ENCODE measurements at places on chromosomes 16 and 17.

DNA sequence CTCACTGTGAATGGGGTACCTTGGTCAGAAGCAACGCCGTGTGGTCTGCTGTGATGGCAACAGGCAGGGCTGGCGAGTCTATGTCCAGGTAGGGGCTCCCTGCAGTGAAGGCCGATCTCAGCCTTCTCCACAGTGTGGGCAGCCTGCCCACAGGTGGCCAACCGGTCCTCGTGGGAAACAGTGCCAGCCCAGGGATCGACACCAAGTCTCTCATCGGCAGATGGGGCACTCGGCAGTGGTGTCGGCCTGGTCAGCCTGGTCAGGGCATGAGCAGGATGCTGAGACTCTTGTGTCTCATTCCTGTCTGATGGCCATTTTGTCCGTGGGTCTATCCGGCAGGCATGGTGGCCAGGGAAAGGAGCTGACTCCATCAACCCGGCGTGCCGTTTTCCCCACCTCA is 92.2 kb downstream of the TNFRSF13B start:
- no peak for DNase-seq

- no peak for DNase-seq
Observed at GRCh38 chr17:7894866-7895265, 6.3 kb downstream of the CHD3 start.

DNA sequence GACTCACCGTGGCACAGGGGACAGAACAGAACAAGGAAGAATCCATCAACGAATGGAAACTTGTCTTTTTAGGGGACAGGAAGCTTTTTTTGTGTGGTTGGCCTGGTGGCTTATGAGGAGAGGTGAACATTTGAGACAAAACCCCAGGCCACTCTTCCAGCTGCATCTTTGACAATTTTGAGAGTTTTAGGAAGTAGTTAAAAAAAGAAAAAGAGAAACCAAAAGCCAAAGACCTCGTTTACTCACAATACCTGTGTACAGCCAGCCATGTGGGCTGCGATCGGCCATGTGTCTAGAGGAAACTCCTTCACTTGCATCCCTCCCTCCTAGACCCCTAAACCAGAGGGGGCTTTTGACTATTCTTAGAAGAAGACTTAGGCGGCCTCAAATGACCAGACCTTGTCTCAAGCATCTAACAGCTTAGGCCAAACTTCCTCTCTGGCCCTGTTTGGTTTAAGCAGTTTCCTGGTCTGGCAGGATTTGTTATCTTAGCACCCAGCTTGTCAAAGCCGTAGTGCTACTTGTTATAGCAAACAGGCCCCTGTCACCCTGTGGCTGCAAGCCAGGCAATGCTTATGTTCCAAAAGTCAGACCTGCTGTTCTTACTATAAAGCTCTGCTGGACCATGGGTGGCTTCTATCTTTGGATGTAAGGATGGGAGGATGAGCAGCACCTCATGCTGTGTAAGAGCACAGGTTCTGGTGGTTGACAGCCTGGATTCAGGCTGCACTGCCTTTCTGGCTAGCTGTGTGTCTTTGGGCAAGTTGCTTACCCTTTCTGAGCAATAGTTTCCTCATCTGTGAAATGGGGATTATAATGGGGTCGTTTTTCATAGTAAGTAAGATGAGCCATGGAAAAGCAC is 17.7 kb downstream of the KSR1 start:
- DNase-seq = peak; percentile 42

DNA sequence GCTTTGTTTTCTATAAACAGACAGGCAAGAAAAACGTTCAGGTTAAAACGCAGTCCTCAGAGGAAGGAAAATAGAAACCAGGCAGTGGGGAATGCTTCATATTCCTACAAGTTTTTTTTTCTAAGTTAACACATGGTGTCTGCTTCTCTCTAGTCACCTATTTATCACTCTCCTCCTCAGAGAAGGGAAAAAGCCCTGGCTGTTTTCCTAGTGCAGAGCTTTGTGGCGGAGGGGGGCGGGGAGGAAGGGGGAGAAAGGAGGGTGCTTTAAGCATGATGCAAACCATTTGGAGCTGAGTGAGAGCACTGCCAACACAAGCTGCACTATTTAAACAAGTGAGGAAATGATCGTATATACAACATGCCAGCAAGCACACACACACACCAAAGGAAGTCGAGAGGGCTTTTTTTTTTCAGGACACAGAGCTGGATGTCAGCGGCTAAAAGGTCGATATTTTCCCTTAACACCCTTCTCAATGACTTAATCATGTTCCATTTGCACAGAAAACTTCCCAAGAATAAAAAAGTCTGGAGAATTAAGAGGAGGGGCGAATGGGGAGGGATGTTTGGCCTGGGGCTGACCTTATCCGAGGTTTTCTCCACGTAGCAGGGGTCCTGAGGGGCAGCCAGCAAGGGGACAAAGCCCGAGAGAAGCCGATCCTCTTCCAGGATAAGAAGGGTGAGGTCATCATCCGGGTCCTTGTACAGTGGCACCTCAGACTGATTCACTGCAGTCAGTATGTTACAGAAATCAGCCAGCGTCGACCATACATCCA is 117.4 kb downstream of the HIC1 start:
- DNase-seq = no peak

DNA sequence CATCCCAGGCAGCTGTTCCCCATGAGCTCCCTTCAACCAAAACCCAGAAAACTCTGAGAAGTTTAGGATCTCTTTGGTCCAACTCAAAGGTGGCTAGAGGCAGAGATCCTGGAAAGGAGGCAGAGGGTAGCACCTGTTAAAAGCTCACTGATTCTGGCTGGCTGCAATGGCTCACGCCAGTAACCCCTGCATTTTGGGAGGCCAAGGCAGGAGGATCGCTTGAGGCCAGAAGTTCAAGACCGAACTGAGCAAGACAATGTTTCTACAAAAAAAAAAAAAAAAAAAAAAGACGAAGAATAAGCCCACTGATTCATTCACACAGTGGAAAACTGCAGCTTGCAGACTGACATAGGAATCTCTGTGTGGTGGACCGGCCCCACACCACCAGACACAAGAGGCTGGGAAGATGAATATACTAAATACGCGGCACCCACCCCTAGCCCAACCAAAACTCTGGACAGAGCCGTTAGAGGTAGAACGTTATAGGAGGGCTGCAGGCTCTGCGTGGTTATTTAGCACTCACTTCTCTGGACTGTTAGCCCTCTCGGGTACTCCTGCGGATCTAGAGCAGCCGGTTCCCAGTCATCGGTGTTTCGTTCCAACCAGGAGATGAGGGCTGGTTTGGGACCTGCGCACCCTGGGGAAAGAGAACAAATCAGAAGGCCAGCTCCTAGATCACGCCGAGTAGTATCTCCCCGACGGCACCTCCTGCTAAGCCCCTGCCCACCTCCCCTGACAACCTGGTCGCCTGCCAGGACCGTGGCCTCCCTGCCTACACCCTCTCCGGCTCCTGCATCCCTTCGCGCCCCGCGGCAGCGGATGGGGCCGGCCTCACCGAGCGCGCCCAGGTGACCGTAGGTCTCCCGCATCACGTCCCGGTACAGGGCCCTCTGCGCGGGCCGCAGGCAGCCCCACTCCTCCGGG is 925 bp downstream of the ZNF689 start:
- DNase-seq = no peak

DNA sequence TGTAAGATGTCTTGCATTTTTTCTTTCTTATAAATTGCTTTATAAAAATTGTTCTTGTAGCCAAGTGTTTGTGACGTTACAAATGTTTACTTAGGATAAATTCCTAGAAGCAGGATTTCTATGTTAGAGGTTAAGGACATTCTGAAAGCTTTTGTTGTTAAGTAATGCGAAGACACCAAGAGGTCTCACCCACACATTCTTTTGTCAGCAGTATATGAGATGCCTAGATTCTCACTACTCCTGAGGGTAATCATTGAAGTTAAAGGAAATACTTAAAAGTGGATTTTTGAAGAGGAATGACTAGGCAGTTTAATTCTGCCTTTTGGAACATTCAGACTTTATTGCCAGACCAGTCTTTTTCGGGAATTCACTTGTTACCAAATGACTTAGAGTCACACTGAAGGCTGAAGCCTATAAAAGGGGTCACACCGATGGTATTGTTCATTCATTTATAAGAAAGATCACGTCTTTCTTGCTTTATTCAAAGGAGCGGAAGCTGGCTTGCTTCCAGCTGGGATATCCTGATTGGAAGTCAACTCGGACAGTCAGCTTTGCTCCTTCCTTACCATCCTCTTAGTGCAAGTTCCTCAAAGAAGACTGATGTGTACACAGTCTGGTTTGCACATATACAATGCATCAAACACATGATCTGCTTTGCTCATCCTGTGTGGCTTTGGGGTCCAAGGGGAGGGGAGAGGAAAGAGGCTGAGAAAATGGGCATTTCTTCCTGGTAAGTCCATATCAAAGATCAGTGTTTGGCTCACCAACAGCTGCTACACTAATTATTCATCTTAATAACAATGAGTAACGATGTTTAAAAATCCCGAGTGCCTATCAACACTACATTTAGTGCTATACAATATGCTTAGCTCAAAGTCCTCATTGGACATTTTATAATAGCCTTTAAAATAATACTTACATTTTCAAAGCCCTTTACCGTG is 160.0 kb downstream of the MAP2K6 start:
- no peak for DNase-seq

GRCh38 chr16:70470927-70471341 is 16.5 kb downstream of the FCSK start:
- DNase-seq = no peak

- DNase-seq = no peak
Observed at GRCh38 chr17:79085921-79086551, 11.4 kb downstream of the ENGASE start.

GRCh38 chr17:46874906-46875305 is 23.5 kb downstream of the WNT9B start:
- DNase-seq = no peak

GRCh38 chr17:64441772-64442540 is 7.0 kb upstream of the MILR1 start:
- no peak for DNase-seq
